ENCODE measurements at places on chromosomes 16 and 17.

GRCh38 chr17:6303664-6304063 is 131.3 kb downstream of the AIPL1 start:
- DNase-seq = no peak

DNA sequence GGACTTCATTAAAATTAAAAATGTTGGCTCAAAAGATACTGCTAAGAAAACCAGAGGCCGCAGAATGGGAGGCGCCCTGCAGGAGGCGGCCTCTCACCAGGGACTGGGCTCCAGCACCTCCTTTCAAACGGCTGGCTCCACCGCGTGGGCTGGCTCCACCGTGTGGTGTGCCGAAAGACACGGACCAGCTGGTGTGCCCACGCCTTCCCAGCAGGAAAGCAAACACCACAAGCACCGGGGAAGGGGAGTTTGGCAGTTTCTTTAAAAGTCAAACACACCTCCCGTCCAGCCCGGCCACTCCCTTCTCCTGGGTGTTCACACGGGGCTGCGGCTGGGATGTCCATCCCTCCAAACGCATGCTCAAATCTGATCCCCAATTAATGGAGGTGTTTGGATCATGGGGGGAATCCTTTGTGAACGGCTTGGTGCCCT is 13.9 kb downstream of the HAGH start:
- peak; percentile 88 for DNase-seq

GRCh38 chr16:63613701-63614100 is 1508.2 kb downstream of the CDH11 start:
- DNase-seq = no peak

DNA sequence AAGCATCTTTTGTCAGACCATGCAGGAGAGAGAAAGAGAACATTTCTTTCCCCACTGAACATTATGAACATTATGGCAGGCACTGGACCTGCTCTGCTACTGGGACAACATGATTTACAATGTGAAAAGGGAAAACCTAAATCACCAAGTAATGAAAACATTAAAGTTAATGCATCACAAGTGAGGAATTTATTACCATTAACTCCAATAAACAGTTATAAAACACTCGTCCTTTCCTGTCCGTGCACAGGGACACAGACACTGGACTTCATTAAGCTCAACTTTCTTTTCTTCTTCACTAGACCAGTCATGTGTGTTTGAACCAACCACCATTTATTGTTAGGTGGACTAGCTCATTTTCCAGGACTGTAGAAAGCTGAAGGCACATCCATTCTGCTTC is 95.4 kb downstream of the SNX11 start:
- no peak for DNase-seq

DNA sequence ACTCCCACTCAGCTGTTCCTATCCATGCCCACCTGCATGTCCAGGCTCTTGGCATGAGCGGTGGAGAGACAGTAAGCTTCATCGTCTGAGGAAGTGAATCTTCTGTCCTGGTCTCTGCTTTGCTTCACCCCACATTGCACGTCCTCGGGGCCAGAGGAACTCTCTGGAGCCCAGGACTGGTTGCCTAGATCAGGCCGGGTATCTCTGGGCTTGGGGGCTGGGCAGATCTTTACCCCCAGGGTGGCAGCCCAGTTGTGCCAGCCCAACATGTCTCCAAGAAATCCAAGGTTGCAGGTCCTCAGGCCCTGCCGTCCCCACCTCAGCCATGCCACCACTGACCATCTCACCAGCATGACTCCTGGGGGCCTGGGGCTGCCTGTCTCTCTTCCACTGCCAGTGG is 58.3 kb downstream of the BEAN1 start:
- DNase-seq = no peak

- no peak for DNase-seq
Observed at GRCh38 chr16:49665482-49666230, 190.3 kb downstream of the ZNF423 start.

DNA sequence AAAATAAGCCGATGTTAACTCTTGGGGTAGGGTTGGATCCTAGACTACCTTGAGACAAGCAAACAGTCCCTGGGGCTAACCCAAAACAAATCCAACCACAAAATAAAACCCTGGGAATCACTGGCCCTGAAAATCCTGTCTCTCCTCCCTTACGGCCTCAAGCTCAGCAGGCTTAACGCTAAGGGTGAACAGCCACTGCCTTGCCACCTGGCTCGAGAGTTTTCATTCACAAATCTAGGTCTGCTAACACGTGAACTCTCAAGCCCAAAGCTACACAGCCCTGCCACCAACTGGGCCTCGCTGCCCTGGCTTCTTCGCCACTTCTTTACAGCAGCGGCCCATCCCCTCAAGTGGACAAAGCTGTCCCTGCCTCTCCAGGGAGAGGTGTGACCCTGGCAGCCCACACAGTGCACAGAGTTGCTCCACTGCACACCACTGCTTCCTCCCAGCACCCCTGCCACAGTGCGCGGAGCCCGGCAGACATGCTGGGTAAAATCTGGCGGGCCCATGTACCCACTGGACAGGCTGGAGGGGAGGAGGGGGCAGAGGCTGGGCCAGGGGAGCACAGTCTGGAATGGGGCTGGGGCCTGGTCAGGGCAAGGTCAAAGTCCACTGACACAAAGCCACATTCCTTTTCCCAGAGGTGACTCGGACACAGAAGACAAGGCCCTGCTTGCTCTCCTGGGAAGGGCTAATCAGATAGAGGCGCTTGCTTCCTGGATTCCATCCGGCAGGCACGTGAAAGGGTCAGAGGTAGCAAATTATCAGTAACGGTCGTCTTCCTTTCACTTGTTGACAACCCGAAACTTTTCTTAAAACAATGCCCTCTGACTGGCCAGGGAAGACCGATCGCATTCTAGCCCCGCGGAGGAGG is 996 bp downstream of the PCYT2 start:
- no peak for DNase-seq

- DNase-seq = no peak
Observed at GRCh38 chr17:76191896-76192295, 48.4 kb downstream of the RNF157 start.

DNA sequence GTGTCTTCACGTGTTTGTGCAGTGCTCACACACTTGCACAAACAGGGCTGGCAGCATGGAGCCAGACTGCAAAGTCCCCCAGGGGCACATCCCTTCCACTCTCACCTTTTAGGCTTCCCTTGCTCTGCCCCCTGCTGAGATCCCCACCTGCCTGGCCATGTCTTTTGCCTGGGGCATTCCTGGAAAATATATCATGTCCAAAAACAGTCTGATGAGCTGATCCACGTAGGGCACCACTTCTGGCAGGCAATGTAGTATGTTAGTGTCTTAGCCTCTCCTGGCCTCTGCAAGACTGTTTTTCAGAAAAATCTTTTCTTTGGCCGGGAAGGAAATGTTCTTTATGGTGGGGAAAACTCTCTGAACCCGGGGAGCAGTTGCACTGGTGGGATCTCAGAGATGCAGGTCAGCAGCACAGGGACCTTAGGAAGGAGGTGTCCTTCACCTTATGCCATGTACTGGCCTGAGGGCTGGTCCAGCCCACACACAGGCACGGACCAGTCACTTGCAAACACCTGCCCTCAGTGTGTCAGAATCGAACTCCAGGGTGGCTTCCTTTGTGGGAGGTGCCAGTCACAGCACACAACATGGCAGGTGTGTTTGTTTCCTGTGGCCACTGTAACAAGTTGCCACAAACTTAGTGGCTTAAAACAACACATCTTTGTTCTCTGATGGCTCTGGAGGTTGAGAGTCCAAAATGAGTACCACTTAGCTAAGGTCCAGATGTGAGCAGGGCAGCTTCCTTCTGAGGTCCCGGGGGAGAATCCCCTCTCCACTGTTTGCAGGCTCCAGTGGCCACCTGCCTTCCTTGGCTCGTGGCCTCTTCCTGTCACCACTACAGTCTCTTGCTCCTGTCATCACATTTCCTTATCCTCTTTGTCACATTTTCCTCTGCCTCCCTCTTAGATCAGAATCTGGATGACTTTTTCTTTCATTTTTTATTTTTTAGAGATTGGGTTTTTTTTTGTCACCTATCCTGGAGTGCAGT is 46.6 kb downstream of the MPRIP start:
- no peak for DNase-seq

- no peak for DNase-seq
Observed at GRCh38 chr16:77918809-77919707, 103.3 kb upstream of the CLEC3A start.

- DNase-seq = no peak
Observed at GRCh38 chr17:12659500-12659899, 6.2 kb upstream of the MYOCD start.

DNA sequence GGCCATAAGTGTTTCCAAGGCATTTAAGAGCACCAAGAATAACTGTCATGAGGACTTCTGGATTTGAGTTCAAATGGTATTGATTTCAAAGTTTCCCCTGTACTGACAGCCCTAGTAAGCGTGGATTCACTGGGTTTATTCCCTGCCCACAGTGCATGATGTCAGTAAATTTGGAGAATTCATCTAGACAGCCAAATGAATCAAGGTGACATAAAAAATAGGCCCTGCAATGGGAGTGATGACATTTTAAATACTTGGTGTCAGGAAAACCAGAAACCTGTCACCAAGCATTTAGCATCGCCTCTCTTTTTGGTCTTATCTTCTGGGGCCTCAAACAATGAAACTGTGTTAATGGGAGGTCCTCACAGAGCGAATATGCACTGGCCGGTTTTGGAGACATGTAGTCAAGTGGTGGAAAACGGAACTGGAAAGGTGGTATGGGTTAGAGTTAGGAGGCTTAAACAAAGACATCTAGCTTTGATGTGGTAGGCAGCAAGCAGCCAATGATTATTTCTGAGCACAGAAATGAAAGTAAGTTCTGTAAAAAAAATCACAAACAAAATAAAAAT is 29.1 kb downstream of the COG4 start:
- no peak for DNase-seq

DNA sequence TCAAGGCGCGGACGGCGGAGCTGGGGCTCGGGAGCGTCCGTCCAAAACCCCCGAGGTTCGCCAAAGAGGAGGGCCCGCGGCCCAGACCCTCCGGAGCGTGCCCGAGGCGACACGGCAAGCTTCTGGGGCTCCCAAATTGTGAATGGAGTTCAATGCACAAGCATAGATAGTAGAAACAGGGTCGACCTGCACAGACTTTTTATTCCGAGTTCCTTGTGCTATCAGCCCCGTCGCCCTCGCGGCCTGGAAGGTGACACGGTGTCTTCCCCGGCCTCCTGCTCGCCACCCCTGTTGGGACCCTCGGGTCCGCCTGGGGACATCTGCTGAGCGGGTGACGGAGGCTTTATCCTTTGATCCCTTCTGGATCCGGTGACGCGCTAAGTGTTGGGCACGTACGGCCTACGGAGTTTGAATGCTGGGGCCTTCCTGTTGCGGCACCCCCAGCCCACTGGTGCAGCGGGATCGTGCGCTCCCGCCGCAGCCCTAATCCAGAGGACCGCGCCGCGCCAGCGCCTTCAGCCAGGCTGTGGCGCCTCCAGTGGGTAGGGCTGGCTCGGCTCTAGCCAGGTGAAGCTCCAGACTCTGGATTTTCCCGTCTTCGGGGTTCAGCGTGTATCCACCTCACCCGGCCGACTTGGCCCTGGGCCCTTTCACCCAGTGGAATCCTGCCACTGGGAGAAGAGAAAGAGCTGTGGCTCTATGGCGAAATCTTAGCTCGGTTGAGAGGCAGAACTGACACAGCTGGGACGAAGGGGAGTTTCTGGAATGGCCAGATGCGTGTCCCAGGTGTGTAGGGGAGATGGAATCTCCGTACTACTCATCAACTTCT is 17.0 kb upstream of the NTN1 start:
- DNase-seq = no peak

GRCh38 chr17:7426896-7427489 is 1.6 kb downstream of the SPEM2 start:
- no peak for DNase-seq

- DNase-seq = no peak
Observed at GRCh38 chr17:6456321-6456720, 12.1 kb downstream of the PIMREG start.

- DNase-seq = no peak
Observed at GRCh38 chr16:76385601-76386230, 108.5 kb downstream of the CNTNAP4 start.

DNA sequence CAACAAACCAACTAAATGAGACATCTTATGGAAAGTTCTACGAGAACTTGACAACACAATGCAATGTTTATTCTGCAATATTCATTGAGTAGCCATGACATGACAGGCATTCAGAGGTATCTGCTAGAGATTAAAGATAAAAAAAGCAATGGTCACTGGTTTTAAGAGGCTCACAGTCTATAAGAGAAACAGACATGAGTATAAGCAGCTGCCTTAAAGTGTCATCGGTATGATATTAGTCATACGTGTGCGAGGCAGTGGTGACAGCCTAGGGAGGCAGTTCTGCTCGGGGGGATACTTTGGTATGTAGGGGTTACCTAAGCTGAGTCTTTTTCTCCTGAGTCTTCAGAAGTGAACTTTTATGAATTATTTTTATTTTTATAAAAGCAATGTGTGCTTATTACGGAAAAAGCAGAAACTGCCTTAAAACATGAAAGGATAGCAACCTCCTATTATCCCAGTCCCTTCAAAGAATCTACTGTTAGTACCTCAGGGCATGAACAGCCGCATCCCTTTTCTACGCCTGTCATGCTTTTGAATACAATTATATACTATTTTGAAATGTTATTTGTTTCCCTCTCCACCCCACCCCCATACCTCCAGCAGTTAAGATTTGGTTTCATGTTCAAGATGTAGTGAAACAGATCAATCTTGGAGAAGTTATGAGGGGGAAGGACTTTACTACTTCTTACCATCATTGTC is 7.7 kb downstream of the ST6GALNAC1 start:
- no peak for DNase-seq

GRCh38 chr17:77125432-77125901 is 15.3 kb upstream of the SEC14L1 start:
- DNase-seq = no peak

DNA sequence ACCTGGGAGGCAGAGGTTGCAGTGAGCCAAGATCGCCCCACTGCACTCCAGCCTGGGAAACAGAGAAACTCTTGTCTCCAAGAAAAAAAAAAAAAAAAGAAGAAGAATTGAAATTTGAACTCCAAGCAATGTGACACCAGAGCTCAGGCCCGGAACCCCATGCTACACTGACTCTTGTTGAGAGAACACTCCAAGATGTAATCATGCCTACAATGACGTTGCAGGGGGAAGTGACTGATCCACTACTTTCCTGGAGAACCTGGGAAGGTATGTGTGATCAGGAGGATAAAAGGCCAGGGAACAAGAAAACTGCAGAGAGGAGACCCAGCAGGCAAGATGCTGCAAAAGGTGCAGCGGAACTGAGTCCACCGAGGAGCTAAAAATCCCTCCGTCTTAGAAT is 57.9 kb downstream of the ADCY9 start:
- DNase-seq = no peak

GRCh38 chr17:62995377-62995885 is 29.4 kb downstream of the TANC2 start:
- DNase-seq = peak; percentile 69

GRCh38 chr16:85011846-85012284 is 530 bp upstream of the ZDHHC7 start:
- DNase-seq = no peak
